ENCODE measurements at places on chromosomes 6 and 20. TPM values are rescaled to one million over a fixed set of nuclear protein-coding genes. Genes with fewer than 3 reads are reported as not detected.

DNA sequence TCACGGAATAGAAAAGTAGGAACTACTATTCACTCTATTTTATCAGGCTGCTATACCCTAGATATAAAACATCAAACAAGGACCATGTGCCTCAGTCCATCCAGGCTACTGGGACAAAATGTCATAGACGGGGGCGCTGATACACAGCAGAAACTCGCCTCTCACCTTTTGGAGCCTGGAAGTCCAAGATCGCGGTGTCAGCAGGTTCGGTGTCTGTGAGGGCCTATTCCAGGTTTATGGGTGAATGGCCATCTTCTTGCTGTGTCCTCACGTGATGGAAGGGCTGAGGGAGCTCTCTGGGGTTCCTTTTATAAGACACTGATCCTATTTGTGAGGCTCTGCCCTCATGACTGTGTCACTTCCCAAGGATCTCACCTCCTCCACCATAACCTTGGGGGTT, 89.5 kb downstream of the DLL1 start:
- peak; percentile 64 for DNase-seq
- H3K36me3 ChIP-seq: no peaks in the 10 kb centered on the region
- H3K27ac ChIP-seq: no peak overlapping the region
- H3K4me1 ChIP-seq: peaks cover 10% of the 10 kb centered on the region
- no peaks in the 10 kb centered on the region for H3K27me3 ChIP-seq

- H3K27me3 ChIP-seq: no peaks in the 10 kb centered on the region
- H3K36me3 ChIP-seq: no peaks in the 10 kb centered on the region
- no peaks in the 10 kb centered on the region for H3K4me1 ChIP-seq
- H3K27ac ChIP-seq: no peak overlapping the region
- no peak overlapping the region for H3K4me3 ChIP-seq
Observed at GRCh38 chr6:113668641-113669408, 188.3 kb upstream of the MARCKS start.

GRCh38 chr6:37052027-37052628, 46.7 kb downstream of the FGD2 start:
- peaks cover 37% of the 10 kb centered on the region for H3K4me1 ChIP-seq
- H3K36me3 ChIP-seq: no peaks in the 10 kb centered on the region
- DNase-seq: no peak

The CD109 gene
- total RNA-seq: 29.0 TPM

DNA sequence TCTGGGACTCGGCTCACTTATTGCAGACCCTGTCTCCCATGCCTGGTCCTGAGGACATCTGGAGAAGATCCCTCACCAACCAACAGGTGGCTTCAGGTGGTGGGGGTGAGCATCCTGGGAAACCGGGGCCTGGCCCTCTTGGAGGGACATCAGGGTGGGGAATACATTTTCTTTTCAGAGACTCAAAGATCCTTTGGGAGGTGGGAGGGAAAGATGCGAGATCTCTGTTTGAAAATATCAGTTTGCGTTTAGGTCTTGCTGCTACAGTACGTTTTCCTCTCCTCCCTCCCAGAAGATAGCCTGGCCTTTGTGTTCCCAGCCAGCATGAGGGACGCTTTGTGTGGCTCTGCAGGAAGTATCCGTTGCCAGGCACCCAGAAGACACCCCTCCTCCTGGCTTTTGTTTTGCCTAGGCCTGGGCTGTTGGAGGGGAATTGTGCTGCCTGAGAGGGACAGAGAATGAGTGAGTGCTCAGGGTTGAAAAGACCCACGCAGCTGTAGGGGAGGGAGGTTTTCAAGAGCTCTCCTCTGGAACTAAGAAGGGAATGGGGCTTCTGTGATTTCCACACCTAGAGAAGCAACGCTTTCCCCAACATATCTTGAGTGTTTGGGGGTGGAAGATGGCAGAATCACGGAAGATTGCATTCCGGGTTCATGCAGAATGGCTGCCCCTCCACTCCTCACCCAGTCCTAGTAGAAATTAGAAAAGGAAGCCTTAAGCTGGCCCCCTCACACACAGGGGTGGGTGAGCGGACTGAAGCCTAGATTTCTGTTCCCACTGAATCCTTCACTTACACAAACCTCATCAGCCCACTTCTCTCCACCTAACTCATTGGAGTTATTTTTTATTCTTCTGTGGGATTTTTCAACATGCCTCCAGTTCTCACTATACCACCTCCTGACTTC, 22.0 kb upstream of the SLC2A12 start:
- H3K27ac ChIP-seq: no peak overlapping the region
- no peak for DNase-seq
- H3K27me3 ChIP-seq: no peaks in the 10 kb centered on the region
- H3K4me1 ChIP-seq: no peaks in the 10 kb centered on the region
- no peaks in the 10 kb centered on the region for H3K36me3 ChIP-seq

DNA sequence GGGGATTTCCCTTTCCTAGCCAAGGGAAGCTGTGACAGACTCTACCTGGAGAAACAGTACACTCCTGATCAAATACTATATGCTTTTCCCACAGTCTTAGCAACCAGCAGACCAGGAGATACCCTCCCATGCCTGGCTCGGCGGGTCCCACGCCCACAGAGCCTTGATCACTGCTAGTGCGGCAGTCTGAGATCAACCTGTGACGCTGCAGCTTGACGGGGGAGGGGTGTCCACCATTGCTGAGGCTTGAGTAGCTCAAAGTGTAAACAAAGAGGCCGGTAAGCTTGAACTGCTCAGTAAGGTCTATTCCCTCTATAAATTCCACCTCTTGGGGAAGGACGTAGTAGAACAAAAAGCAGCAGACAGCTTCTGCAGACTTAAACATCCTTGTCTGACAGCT, 63.2 kb downstream of the WASF1 start:
- no peaks in the 10 kb centered on the region for H3K27me3 ChIP-seq
- H3K27ac ChIP-seq: no peak overlapping the region
- H3K36me3 ChIP-seq: no peaks in the 10 kb centered on the region
- DNase-seq: no peak
- H3K4me1 ChIP-seq: no peaks in the 10 kb centered on the region
- no peak overlapping the region for H3K4me3 ChIP-seq

The GMEB2 gene
- total RNA-seq: 11.3 TPM

GRCh38 chr6:75023634-75024033, 182.2 kb downstream of the COL12A1 start:
- H3K27ac ChIP-seq: no peak overlapping the region
- no peak overlapping the region for H3K4me3 ChIP-seq
- no peak for DNase-seq
- no peaks in the 10 kb centered on the region for H3K36me3 ChIP-seq
- H3K27me3 ChIP-seq: no peaks in the 10 kb centered on the region

GRCh38 chr6:324729-325125, 32.4 kb downstream of the DUSP22 start:
- H3K4me1 ChIP-seq: peaks cover 32% of the 10 kb centered on the region
- DNase-seq: no peak
- H3K4me3 ChIP-seq: no peak overlapping the region
- H3K36me3 ChIP-seq: no peaks in the 10 kb centered on the region
- H3K27ac ChIP-seq: no peak overlapping the region
- no peaks in the 10 kb centered on the region for H3K27me3 ChIP-seq

The ACTL10 gene
- 1.5 TPM for total RNA-seq

GRCh38 chr6:103707596-103708325, 1152.0 kb downstream of the HACE1 start:
- no peaks in the 10 kb centered on the region for H3K4me1 ChIP-seq
- H3K27me3 ChIP-seq: no peaks in the 10 kb centered on the region
- H3K27ac ChIP-seq: no peak overlapping the region
- DNase-seq: no peak
- no peaks in the 10 kb centered on the region for H3K36me3 ChIP-seq
- no peak overlapping the region for H3K4me3 ChIP-seq

DNA sequence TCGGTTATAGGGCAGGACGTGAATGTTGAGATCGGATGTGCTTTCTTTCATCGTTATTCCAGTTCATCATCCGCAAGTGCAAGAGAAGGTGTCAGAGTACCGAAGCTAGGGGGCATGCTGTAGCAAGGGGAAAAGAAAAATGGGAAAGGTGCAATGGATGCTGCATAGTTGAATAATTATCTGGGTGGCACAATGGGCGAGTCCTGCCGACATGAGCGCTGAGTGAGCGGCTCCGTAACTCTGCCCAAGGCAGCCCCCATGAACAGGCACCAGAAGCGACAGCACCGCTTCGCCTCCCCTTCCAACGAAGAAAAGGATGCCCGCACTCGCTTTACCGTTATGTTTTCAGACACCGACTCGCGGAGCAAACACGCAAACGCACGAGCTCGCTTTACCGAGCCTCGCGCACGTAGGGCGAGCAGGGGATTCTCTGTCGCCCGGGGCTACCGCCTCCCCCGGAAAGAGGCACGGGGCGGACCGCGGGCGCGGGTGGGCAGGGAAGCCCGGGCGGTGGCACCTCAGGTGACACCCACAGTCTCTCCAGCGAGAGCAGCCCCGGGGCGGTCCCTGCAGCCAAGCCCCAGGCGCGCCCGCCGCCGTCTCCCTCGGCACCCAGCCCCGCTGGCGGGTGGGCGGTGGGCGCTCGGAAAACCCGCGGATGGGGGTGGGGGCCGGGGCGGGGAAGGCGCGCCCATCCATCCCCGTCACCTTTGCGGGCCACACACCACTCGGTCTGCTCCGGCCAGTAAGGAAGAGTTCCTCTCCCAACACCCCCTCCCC, 654 bp downstream of the WASF1 start:
- no peaks in the 10 kb centered on the region for H3K27me3 ChIP-seq
- H3K36me3 ChIP-seq: no peaks in the 10 kb centered on the region
- H3K27ac ChIP-seq: peak overlapping the region; percentile 81
- H3K4me3 ChIP-seq: peak overlapping the region; percentile 86

DNA sequence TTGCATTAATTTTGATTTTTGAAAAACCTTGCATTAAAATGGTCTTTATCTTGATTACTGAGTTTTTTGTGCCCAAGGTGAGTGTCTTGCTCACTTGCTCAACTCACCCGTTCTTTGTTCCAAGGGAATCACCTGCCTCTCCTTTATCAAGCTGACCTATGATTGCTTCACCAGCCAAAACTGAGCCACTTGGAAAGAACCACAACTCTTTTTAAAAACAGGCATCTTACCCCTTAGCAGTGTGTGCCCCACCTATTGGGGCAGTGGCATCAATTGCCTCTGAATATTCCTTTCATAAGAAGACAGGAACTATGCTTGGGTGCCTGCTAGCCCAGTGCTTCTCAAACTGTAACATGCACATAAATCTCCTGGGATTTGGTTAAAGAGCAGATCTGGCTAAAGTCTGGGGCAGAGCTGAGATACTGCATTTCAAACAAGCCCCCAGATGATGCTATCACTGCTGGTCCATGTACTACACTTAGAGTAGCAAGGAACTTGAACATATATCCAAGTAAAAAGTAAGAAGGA, 3.3 kb upstream of the STK38 start:
- H3K36me3 ChIP-seq: no peaks in the 10 kb centered on the region
- H3K4me1 ChIP-seq: peaks cover 8% of the 10 kb centered on the region
- DNase-seq: no peak
- no peak overlapping the region for H3K27ac ChIP-seq
- no peak overlapping the region for H3K4me3 ChIP-seq
- no peaks in the 10 kb centered on the region for H3K27me3 ChIP-seq

The RIMS1 gene
- total RNA-seq: 5.2 TPM

DNA sequence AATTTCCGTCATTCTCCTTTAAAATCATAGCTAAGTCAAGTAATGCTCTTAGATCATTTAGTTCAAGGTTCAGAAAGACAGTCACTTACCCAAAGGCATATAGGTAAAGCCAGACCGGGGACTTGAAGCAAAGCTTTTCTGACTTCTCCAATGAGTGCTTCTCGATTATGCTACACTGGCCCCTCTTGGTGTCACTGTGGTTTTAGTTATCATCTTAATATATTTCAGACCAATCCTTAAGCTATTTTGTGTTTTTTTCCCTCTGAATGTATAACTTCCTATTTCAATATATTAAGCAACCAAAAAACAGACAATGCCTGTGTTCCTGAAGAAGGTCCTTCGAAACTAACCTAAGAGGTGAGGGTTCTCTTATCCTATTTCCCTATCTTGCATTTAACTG, 3.9 kb downstream of the PRDM1 start:
- H3K36me3 ChIP-seq: no peaks in the 10 kb centered on the region
- no peaks in the 10 kb centered on the region for H3K27me3 ChIP-seq
- peak overlapping the region; percentile 85 for H3K27ac ChIP-seq
- peak overlapping the region; percentile 55 for H3K4me3 ChIP-seq

The OLIG3 gene
- not detected for total RNA-seq

The BPIFA1 gene
- total RNA-seq: not detected

The SLC35B3 gene
- total RNA-seq: 6.4 TPM

DNA sequence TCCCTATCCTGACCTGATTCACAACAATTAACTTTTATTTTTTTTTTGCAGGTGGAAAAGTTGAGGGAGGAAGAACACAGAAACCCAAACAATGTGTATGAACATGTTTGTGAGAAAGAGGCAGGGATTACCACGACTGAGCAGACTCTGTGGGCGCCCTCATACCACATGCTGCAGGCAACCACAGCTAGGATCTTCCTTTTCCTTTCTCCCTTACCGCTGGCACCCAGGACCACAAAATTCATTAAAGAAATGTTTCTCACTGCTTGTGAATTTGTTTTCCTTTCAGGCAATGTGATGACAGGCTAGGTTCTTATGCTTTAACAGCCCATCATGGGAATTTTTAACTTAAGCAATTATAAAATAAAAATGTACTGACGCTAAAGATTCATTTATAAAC, 287.1 kb downstream of the GMDS start:
- no peaks in the 10 kb centered on the region for H3K27me3 ChIP-seq
- DNase-seq: no peak
- no peaks in the 10 kb centered on the region for H3K4me1 ChIP-seq
- no peak overlapping the region for H3K27ac ChIP-seq
- no peak overlapping the region for H3K4me3 ChIP-seq

DNA sequence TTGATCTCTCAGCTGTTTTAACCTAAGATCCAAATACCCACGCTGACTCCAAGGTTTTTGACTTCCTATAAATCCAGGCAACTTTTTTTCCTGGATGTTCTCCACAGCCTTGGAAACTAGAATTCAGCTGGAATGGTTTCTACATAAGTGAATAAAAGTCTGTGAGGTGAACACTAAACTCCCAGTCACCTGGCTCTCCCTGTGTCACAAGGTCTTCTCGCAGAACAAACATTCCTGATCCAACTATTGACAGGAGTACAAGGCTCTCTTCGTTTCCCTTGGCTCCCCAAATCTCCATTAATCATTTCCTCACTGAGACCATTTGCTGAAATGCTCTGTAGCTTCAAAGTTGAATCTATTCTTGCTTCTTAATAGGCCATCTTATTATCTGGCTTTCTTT, 265.7 kb downstream of the ADGRG6 start:
- no peak for DNase-seq
- H3K36me3 ChIP-seq: no peaks in the 10 kb centered on the region
- H3K27me3 ChIP-seq: no peaks in the 10 kb centered on the region
- H3K4me1 ChIP-seq: peaks cover 18% of the 10 kb centered on the region
- no peak overlapping the region for H3K27ac ChIP-seq

The VAPB gene
- total RNA-seq: 21.6 TPM

The EPHA7 gene
- total RNA-seq: 2.7 TPM

The CST5 gene
- not detected for total RNA-seq

- DNase-seq: no peak
- H3K4me3 ChIP-seq: no peak overlapping the region
- no peak overlapping the region for H3K27ac ChIP-seq
Observed at GRCh38 chr6:5712349-5713215, 294.1 kb downstream of the NRN1 start.

The LY86 gene
- total RNA-seq: 4.9 TPM

- no peak for DNase-seq
- no peak overlapping the region for H3K4me3 ChIP-seq
- H3K27ac ChIP-seq: peak overlapping the region; percentile 55
Observed at GRCh38 chr6:5082487-5083306, 2.4 kb upstream of the PPP1R3G start.

All from vagina (tissue), 2 donors.